ENCODE measurements at places on chromosomes 1 and 21.

DNA sequence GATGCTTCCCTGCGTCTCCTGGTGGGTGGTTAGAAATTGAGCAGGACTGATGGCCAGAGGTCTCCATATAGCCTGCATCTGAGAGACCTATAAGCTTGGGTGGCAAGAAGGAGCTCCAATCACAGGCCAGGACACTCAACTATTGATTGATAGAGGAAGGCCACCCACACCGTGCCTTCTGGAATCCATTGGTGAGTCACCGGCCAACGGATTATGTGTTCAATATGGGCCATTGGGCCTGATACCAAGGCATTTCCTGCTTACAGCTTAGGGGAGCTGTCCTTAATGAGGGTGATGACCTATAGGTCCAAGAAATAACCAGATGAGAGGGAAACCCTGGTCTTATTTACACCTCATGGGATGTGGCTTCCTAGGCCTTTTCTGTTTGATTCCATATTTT is 115.1 kb downstream of the PLPP3 start:
- DNase-seq, result no peak

DNA sequence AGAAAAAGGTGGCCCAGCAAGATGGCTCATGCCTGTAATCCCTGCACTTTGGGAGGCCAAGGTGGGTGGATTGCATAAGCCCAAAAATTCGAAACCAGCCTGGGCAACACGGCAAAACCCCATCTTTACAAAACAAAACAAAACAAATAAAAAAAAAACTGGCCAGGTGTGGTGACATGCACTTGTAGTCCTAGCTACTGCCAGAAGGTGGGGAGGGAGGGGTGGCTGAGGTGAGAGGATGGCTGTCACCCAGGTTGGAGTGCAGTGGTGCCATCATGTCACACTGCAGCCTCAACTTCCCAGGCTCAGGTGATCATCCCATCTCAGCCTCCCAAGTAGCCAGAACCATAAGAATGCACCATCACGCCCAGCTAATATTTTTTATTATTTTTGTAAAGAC is 22.8 kb downstream of the RERE start:
- DNase-seq, result no peak

- no peak for DNase-seq
Observed at GRCh38 chr1:99281105-99281504, 16.8 kb downstream of the PLPPR4 start.

DNA sequence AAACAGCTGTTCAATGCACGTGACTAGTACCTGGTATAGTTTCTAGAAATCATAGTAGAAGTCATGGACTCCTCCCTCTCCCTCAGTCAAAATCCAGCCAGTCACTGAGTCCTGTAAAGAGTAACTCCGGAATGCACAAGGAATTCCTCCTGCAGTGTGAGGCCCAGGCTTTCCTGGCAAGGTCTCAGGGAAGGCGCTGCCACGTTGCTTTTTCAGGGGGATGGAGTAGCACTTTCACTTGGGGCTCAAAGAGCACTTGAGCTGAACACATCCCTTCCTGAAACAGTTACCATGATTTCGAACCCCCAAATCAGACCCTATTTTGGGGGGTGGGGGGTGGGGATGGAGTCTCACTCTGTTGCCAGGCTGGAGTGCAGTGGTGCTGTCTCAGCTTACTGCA is 26.4 kb upstream of the LRRC8D start:
- no peak for DNase-seq
